T-helper 2 cell (primary cell): ENCODE measurements at places on chromosomes 2 and 18.

DNA sequence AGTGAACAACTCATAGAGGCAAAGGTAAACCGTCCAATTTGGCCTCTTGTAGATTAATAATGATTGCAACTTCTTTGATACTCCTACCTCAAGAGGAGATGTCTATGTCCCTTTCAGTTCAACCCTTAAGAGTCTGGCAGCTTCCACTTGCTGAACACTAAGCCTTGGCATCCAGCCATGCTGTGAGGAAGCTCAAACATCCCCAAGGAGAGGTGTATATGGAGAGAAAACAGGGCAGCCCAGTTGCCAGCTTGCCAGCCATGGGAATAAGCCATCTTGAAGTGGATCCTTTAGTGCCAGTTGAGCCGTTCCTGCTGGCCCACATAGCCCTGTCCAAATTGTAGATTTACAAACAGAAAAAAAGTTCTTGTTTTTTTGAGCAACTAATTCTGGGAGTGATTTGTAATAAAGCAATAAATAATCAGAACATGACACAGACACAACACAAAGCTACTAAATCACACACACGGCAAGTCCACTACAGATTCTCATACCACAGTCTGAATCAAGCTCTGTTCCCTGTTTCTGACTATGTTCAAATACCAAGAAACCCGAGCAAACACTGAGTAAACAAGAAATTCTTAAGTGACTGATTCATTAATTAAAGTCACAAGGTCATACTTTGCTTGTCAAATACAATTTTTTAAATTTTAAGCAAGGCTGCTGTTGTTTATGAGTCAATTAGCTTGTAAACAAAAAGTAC is 96.1 kb downstream of the PID1 start:
- no peak for DNase-seq

- no peak for DNase-seq
These were observed 932.3 kb upstream of the ACVR2A start for GRCh38 chr2:146912536-146912935.

DNA sequence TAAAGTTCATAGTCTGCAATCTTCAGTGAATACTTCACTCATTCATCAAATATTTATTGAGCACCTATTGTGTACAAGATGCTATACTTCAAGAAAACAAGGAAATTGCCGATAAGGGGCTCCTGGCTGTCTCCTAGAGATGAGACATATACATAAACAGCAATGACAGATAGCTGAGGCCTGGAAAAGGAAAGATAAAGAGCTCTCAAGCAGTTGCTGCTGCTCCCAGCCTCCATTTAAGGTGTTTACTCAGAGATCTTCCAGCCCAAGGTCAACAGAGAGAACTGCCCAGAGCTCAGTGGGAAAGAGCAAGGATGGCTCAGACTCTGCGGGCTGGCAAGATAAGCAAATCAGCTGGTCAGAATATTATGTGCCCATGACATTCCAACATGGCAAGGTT is 3.3 kb upstream of the SLC14A2 start:
- no peak for DNase-seq

DNA sequence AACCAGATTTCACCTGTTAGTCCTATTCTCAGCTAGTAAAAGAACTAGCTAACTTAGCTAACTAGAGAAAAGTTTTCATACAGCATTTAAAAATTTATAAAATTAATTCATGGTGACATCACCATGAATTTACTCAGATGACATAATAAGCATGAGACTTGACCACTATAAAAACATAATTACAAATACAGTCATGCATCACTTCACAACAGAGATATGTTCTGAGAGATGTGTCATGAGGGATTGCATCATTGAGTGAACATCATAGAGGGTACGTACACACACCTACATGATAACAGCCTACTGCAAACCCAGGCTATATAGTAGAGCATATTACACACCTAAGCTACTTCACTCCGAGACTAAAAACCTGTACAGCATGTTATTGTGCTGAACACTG is 481.3 kb upstream of the CHAC2 start:
- DNase-seq, result no peak

DNA sequence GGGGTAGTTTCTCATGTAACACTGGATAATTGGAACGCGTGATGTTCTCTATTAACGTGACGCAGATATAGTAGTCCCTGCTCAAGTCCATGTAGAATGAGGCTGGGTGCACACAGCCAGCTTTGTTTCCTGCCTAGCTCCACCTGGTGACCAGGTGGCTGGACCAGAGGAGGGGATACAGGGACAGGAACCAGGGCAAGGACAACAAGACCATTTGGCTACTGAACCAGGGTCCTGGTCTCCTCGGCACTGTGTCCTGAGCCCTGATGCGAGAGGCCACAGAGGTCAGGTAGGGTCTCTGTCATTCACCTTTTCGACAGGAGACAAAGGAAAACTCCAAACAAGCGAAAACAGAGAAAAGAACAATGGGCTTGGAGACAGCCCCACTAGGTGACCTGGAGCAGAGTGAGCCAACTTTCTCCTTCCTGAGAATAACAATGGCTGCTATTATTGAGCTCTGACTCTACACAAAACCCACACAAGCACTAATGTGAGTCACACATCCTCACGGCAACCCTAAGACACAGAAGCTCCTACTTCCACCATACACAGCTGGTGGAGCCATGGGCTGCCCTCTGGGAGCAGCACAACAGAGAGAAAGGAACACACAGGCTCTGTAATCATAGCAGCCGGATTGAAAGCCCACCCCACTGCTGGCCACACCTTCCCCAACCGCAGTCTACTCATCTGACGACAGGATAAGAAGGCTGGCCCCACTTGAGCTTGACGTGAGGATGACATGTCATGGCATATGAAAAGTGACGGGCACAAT is 67.3 kb upstream of the TEX51 start:
- DNase-seq, result no peak

DNA sequence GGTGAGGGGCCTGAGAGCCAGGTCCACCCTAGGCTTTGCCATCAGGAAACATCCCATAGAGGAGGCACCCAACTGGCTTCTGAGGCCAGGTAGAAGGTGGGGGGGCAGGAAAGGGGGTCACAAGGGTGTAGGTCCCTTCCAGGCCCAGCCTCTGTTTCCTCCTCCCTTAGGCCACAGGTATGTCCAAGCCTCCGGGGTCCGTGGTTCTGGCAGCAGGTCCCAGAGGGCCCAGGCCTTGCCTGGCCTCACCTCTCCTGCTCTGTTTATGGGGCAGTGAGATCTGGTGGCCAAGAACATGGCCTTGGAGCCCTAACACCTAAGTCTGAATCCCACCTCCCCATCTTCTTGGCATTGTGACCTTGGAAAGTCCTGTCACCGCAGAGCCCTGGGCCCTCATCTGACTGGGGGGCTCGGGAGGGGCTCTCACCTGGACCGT is 21.6 kb upstream of the GPR17 start:
- DNase-seq, result no peak

DNA sequence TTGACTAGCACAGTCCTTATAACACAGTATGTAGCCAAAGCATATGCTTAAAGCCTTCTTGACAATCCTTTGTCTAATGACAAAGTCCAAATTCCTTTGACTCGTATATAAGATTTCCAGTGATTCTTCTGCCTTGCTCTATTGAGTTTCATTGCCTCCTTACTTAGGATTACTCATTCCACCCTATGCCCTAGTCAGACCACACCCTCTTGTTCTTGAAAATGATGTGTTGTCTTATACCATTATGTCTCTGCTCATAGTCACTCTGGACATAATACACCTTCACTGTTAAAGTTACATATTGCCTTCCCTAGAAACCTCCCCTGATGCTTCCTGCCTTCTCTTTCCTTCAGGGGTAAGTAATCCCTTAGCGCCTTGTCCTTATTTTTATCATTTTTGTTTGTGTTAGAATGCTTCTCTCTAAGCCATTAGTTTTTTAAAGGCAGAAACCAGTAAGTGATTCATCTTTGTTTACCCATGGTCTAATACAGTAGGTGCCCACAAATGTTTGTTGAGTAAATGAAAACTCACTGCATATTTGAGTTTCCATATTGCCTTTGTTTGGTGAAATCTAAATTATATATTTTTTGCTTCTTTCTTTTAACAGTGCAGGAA is 19.3 kb downstream of the GPD2 start:
- no peak for DNase-seq

- no peak for DNase-seq
These were observed 16.4 kb upstream of the ARMC9 start for GRCh38 chr2:231181860-231182512.

DNA sequence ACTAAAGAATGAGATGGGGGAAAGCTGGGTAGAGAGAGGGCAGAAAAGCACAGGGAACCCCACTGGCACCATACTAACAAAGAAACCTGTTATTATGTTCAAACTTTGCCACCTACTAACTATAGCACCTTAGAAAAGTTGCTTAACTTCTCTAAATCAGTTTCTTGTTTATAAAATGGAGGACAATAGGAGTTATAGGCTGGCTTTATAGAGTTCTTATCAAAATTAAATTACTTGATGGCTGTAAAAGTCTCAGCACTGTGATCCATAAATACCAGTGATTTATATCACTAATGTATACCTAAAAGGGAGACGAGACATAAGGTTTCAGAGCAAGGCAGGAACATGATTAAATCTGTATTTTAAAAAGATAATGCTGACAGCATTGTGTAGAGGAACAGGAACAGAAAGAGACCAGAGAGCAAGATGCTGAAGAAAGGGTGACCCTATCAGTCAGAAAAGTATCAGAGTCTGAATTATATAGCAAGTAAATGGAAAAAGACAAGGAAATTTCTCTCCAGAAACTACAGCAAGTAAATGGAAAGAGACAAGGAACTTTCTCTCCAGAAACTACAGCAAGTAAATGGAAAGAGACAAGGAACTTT is 29.1 kb downstream of the PRKD3 start:
- DNase-seq, result no peak

GRCh38 chr2:222548992-222549391 is 106.9 kb downstream of the FARSB start:
- no peak for DNase-seq

DNA sequence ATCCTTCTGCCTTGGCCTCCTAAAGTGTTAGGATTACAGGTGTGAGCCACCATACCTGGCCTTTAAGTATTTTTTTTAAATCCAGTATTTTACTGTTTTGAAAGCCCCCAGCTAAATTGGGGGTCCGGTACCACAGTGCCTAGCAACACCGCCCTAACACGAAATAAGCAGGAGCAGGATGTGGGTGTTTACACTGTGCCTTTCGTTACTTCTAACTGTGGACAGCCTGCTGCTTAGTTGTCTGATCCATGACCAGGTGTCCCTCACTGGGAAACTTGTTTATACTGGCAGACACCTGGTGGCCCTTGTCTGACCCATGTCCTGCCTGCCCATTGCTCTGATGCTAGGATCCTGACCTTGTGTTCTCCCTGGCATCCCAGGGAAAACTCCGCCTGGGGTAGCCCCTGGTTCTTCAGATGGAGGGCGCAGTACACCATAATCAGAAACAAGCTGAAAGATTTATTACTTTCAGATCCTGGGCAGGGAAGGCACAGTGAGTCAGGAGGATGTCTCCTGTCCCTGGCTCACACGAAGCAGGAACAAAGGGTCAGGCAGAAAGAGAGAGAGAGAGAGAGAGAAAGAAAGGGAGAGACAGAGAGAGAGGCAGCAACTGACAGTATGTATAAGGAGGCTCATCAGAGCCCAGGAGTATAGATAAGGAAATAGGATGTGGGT is 55.7 kb downstream of the NCAPH start:
- no peak for DNase-seq
